ENCODE measurements at places on chromosomes 5 and 9.

- no peak for DNase-seq
Observed at GRCh38 chr5:140795259-140795641, 598 bp downstream of the PCDHA2 start.

DNA sequence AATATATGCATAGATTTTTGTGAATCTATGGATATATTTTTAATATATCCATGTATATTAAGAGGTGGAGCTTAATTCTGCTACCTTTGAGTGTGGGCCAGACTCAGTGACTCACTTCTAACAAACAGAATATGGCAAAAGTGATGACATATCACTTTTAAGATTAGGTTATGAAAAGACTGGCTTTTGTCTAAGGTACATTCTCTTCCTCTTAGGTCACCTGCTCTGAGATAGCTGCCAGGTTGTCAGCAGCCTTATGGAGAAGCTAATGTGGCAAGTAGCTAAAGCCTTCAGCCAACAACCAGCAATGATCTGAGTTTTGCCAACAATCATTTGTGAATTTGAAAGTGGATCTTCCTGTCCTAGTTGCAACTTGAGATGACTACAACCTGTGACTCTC lies 83.8 kb downstream of the ANKRD31 start:
- DNase-seq = no peak

DNA sequence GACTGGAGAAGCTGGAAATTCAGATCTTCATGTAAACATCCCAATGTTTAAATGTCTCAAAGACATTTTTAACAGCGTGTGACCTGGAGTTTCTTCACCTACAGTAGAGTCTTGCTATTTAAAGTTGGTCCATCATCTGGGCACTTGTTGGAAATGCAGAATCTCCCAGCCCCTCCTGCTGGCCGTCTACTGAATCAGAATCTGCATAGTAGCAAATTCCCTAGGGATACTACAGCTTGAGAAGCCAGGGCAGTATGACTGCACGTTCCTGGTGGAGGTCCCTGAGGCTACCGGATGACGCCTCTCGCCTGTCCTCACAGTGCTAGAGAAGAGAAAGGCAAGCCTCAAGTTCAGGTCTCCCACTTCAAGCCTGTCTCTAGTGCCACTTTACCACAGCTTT lies 15.7 kb downstream of the SAP30L start:
- DNase-seq = no peak

- DNase-seq = no peak
Observed at GRCh38 chr5:85052826-85053225, 668.1 kb upstream of the EDIL3 start.

GRCh38 chr9:77896938-77897667 lies 134.5 kb downstream of the GNAQ start:
- no peak for DNase-seq

GRCh38 chr9:134030821-134031470 lies 5.7 kb downstream of the BRD3OS start:
- no peak for DNase-seq

GRCh38 chr5:171462136-171462927 lies 42.9 kb downstream of the FGF18 start:
- no peak for DNase-seq

- DNase-seq = no peak
Observed at GRCh38 chr9:38026840-38027527, 42.0 kb downstream of the SHB start.

- no peak for DNase-seq
Observed at GRCh38 chr5:150408231-150408943, 4.3 kb downstream of the CD74 start.

GRCh38 chr9:73969936-73970335 lies 527.2 kb upstream of the RORB start:
- DNase-seq = no peak

DNA sequence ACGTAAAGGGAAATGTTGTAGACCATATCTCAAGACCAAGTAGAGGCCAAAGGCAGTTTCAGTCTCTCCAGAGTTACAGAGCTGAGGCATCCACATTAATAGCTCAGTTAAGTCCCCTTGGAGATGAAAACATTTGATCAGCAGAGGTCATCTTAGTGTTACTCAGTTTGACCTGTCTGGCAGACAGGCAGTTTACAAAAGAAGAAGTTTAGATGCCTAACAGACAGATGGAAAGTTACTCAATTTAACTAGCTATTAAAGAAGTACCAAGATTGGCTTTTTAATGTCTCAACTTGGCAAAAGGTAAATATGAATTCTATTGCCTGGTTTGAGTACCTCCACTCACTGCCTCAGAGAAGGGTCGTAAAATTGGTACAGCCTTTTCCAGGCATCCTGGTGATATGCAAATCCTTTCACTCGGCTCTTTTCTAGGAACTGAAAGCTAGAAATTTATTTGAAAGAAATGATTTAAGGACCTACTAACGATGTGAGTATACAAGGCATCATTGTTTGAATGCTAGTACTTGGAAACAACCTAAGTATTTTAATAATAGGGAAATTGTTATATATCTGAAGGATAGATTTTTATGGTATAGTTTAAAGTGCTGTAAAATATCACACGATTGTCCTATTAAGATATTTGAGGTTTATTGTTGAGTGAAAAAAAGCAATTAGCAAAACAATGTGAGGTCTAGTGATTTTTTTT lies 14.8 kb downstream of the ACO1 start:
- DNase-seq = no peak

DNA sequence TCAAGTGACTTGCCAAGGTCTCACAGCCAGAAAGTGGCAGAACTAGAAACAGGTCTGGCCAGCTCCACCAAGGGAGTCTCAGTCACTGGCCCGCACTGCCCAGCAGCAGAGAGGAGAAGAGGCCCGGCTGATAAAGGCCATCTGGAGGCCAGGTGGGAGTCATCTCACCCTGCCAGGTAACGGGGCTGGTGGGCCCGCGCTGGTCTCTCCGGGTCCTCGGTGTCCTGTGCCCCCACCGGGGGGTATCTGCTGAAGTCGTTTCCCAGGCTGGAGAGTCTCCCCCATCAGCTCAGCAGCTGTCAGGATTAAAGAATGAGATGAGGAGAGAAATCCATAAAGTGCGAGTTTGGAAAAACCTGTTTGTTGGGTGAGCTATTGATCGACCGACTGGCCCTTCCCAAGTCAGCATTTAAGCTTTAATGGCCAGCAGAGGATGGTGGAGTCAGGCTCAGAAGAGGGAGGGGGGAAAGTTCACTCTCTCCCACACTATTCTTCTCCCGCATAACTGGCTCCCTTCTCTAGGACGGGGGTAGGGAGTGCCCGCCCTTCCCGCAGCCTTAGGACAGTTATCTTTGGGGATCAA lies 30.3 kb downstream of the LMX1B start:
- no peak for DNase-seq

- DNase-seq = no peak
Observed at GRCh38 chr5:6574111-6574510, 58.7 kb downstream of the NSUN2 start.

All from stimulated activated CD8-positive, alpha-beta memory T cell treated with anti-CD3 and anti-CD28 coated beads, Interleukin-12 subunit alpha, Interleukin-12 subunit beta, amount 100 ng/mL, for 4 hours (primary cell).